ENCODE measurements at places on chromosomes 1 and 21.

DNA sequence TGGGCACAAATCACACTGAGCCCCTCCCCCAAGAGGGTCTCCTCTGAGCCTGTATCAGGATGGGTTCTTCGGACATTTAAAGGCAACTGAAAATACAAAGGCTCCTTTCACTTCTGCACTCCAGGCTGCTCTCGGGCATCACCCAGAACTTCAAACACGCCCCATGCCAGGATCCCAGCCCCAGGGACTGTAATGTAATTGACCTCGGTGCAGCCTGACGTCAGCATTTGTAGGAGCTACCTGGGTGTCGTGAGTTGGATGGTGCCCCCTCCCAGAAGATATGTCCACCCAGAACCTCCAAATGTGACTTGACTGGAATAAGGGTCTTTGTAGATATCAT is 95.2 kb downstream of the PSMG1 start:
- DNase-seq = no peak

DNA sequence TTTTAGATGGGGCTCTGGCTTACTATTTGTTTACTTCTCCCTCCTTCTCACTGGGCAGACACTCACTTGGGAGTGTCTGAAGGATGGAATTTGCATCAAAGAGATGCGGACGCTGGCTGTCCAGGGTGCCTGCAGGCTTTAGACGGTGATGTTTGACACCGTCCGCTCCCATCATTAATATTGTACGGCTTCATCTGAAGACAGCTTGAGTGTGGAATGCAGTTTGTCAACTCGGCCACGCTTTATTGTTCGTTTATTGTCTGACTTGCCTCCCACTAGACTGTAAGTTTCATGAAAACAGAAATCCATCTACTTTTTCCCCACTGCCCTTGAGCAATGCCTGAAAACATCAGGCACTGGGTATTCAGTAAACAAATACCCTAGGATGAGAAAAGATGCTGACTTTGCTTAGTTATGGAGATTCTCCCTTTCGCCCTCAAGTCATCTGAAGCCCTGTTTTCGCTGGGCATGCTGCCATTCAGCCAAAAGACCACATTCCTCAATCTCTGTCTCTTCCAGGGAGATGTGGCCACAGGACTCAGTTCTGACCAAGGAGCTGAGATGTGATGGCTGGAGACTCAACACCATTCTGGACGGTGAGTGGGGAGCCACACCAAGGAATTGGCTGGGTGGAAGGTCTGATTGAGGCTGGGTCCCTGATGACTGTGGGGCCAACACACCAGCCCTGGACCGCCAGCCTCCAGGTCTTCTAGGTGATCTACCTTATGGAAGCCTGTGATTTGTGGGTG is 87.6 kb downstream of the BCAR3 start:
- no peak for DNase-seq

DNA sequence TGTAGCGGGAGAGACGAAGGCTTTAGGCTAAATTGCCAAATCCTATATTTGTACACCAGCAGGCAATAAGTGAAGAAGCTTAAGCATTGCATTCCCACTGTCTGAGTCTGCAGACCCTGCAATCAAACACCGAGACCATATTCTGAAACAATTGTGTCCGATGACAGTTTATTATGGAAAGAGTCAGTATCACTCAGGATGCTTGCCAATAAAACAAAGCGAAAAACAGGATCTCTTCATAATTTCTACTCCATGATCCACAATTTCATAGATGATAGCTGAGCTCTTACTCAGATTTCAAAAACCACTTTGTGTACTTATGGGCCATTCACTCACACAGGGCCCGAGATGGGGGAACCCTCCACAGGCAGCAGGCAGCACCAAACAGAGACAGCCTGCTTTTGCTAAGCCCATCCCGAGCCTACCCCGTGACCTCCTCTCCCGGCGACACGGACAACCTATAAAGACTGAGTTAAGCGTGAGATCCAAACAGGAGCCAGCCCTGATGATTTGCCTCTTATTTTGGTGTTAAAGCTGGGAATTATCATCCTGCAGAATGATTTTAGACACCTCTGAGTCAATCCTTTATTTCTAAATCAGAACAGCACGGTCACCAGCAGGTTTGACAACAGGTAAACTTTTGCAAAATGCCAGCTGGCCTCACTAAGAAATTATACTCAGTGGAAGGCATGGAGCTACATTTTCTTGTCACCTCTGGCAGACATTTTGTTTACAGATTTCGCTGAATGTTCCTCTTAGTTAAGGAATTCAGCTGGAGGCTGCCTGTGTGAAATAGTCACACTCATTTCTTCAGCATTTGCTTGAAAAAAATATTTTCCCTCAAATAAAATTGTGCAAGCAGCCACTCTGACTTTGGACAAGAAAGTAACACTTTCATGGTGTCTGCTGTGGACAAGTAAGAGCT is 212.4 kb downstream of the GPATCH2 start:
- DNase-seq = no peak

GRCh38 chr1:217052626-217053025 is 329.4 kb upstream of the ESRRG start:
- DNase-seq = no peak

GRCh38 chr1:71184410-71184809 is 103.6 kb upstream of the ZRANB2 start:
- no peak for DNase-seq

DNA sequence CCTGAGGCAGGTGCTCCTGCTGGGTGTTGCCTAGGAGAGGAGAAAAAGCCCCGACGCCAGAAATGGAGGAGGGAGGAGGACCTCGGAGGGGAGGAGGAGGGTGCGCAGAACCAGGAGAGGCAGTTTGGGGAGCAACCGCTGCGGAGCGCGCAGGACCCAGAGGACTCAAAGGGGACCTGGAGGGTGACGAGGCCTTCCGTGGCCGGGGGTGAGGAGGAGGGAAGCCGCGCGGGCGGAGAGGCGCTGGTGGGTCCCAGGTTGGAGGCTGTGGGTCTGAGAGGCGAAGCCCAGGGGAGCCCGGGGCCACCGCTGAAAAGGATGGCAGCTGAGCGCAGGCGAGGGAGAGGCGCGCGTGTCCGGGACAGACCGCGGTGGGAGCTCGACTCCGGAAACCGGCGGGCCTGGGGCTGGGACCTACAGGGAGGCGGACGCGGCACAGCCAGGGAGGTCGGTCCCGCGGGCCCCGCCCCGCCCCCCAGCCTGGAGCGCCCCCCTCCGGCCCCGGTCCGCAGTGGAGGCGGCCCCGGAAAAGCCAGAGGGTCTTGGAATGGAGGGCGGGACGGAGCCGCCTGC is 15.1 kb downstream of the RNF223 start:
- no peak for DNase-seq

DNA sequence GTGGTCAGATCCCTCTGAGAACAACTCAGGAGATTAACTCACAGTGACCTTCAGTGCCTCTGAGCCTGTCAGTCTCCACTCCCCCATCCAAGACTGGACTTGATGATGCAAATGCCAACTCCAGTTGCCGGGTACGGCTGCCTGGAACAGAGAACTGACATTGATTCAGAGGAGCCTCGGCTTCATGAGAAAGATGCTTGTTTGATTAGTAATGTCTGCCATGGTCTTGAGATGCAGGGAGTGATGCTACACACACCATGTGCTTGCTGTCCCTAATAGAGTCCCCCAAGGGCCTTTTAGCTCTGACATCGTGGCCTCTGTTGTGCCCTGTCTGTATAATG is 51.8 kb upstream of the LRP8 start:
- DNase-seq = no peak

DNA sequence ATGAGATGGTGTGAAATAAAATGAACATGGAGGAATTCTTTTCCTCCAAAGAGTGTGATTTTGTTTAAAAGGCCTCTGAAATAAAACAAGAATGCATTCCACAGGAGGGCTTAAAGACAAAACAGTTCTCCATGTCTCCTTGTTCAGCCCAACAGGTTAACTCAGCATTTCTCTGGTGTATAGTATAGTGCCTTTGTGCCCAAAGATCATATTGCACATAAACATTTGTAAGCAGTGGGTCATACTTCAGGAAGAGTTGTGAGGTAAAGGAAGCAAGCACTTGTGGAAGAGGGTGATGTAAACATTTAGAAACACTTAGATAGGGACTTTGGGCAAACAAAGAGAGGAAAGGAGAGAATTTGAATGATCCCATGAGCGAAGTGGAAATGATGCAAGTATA is 433.9 kb downstream of the SIPA1L2 start:
- DNase-seq = no peak

DNA sequence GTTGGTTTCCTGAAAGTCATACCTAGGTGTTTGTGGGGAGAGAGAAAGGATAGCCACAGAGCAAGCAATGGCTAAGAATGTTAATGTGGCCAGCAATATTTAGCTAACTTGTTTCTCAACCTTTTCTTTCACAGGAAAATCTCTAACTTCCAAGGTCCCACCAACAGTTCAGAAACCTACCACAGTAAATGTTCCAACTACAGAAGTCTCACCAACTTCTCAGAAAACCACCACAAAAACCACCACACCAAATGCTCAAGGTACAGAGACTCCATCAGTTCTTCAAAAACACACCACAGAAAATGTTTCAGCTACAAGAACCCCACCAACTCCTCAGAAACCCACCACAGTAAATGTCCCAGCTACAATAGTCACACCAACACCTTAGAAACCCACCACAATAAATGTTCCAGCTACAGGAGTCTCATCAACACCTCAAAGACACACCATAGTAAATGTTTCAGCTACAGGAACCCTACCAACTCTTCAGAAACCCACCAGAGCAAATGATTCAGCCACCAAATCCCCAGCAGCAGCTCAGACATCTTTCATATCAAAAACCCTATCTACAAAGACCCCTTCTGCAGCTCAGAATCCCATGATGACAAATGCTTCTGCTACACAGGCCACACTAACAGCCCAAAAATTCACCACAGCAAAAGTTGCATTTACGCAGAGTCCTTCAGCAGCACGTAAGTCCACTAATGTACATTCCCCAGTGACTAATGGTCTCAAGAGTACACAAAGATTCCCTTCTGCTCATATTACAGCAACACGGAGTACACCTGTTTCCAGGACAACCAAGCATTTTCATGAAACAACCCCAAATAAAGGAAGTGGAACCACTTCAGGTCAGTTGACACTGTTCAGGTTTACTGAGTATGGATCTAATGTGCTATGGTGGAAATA is 15.3 kb downstream of the CD55 start:
- DNase-seq = peak; percentile 15
